ENCODE measurements at places on chromosomes 7 and 10.

- peak; percentile 47 for DNase-seq
These were observed 14.0 kb downstream of the GATAD1 start for GRCh38 chr7:92461027-92462003.

DNA sequence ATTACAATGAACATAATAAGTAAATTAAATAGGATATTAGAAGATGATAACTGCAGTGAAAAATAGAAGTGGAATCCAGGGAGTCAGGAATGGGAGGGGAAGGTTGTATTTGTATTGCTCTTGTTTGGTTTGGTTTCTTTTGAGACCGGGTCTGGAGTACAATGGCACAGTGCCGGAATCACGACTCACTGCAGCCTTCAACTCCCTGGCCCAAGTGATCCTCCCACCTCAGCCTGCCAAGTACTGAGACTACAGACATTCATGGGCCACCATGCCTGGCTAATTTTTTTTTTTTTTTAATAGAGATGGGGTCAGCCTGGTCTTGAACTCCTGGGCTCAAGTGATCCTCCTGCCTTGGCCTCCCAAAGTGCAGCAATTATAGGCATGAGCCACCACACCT lies 59.9 kb upstream of the LRRC4 start:
- no peak for DNase-seq

- no peak for DNase-seq
These were observed 63.9 kb upstream of the AHR start for GRCh38 chr7:17234398-17235031.

GRCh38 chr10:6151087-6151977 lies 51.4 kb upstream of the PFKFB3 start:
- peak; percentile 36 for DNase-seq

Measured in NCI-H2227 treated with DMSO at 0.1 percent for 48 hours (cell line).